ENCODE measurements at places on chromosomes 7 and 10.

- DNase-seq, result peak; percentile 37
Measured at GRCh38 chr7:15915686-15916293, 229.3 kb upstream of the MEOX2 start.

GRCh38 chr7:135763261-135763660 lies 14.6 kb upstream of the FAM180A start:
- DNase-seq, result no peak

GRCh38 chr10:110340816-110341215 lies 36.1 kb upstream of the SMNDC1 start:
- no peak for DNase-seq

GRCh38 chr10:120805014-120805812 lies 45.9 kb upstream of the WDR11 start:
- no peak for DNase-seq

DNA sequence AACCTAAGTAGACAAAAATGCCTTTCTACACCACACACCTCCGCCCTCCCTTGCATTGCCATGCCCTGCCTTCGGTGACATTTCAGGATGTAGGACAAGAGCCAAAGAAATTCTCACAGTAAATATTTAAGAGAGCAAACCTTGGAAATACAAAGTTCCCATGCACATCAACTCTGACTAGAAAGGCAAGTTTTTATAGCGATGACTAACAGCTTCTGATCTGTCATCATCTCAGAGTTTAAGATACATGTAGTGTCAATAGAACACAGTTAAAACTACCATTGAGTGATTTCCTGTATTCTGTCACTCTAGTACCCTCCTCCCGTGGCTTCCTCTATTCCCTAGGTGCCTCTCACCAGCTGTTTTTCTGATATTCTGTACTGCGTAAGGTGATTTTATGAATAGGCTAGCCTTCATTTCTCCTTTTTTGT lies 20.7 kb downstream of the SLC16A9 start:
- no peak for DNase-seq

- DNase-seq, result peak; percentile 65
Measured at GRCh38 chr10:44183667-44184632, 200.9 kb downstream of the CXCL12 start.

DNA sequence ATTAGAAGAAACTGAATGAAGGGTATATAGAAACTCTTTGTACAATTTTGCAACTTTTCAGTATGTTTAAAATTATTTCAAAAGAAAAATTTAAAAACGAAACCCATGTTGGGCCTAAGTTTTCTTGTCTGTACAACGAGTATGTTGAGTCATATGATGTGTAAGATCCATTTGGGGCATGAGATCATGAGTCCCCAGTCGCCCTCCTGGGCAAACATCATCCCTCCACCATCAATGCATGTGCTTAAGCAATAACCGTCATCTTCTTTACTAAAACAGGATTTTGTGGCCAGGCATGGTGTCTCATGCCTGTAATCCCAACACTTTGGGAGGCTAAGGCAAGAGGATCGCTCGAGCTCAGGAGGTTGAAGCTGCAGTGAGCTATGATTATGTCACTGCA lies 54.2 kb upstream of the CDCA7L start:
- DNase-seq, result no peak

- DNase-seq, result peak; percentile 82
Measured at GRCh38 chr7:92735707-92736106, 100.7 kb downstream of the CDK6 start.

DNA sequence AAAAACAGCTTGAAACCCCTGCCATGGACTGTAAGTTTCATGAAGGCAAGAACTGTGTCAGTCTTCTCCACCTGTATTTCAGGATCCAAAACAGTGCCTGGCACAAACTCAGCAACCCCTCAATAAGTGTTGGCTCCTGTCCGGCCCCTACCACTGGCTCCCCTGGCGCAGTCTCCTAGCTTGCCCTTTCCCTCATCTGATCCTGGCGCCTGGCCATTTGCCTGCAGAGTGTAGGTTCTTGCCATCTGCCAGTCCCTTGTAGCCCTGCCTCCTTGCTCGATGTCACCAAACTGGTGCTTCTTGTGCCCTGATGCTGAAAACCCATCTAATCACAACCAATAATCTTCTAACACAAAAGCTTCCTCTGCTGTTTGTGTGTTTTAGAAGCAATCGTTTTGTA lies 60.4 kb downstream of the LGI1 start:
- DNase-seq, result no peak

- DNase-seq, result peak; percentile 57
Measured at GRCh38 chr10:34967335-34967880, 122.7 kb downstream of the CUL2 start.

GRCh38 chr10:33095867-33096815 lies 138.1 kb upstream of the ITGB1 start:
- no peak for DNase-seq

- no peak for DNase-seq
Measured at GRCh38 chr7:23810099-23810498, 100.1 kb downstream of the STK31 start.

DNA sequence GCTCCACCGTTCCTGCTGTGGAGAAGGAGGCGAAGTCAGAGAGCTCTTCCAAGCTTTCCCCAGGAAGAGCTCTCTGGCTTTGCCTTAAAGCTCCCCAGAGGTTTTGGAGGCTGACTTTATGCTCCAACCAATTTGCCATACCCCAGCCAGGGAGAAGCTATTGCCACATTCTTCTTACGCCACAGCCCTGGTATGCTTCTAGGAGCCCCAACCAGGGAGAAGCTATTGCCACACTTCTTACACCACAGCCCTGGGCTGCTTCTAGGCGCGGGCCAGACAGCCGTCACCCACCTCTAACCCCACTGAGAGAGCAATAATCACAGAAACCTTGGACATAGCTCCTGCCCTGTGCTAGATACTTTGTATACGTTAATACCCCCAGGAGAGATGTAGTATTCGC lies 951 bp downstream of the ELOVL3 start:
- peak; percentile 42 for DNase-seq

GRCh38 chr10:91313796-91314485 lies 93.5 kb downstream of the PCGF5 start:
- peak; percentile 36 for DNase-seq

GRCh38 chr7:31087351-31087750 lies 35.2 kb downstream of the ADCYAP1R1 start:
- DNase-seq, result no peak

DNA sequence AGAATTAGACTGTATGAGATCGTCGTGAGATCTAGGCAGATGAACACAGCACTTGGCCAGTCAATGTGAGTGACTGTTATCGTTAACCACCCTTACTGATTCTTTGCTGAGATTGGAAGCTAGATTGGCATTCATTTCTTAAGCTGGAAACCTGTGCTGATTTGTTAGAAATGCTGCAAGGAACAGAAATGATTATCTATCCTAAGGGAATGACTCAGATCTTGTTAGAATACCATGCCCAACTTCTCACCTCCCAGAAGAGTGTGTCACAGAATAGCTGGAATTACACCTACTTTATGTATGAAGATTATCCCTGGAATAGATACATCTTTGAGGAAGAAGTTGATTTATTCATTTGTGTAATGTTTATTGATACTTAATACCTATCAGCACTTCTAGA lies 275.2 kb downstream of the AUTS2 start:
- DNase-seq, result no peak

- DNase-seq, result no peak
Measured at GRCh38 chr10:44070282-44070681, 314.6 kb downstream of the CXCL12 start.

DNA sequence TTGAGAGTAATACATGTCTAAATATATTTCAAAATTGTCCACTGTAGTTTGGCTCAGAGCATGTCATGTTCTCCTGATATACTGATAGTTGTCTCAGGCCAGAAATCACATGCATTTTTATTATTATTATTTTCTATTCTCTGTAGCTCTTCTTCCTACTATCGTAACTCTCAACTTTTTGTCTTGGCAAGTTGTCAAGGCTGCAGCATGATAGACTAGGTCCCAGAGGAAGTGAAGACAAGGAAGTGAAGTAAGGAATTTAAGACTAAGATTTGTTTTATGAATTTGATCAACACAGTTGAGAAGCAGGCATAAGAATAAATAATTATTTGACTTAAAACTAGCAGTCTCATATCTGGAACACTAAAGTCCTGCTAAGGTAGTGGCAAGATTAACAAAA lies 369.5 kb downstream of the ABCA13 start:
- DNase-seq, result no peak

DNA sequence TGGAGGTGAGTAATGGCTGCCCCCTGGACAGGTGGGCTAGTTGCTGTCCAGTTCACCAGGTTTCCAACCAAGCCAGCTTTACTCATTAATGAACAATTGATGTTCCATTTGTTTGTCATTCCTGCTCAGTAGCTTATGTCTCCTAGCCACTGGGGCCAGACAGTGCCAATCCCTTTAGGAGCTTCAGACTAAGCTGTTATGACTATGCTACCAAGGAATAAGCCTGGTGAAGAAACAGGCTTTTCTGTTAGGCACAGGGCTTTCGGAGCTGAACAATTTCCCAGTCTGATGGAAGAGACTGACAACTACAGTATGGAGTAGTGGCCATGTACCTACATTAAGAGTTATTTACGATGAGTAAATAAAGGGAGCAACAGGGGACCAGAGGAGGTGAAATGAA lies 2.1 kb upstream of the FMC1 start:
- DNase-seq, result no peak
